ENCODE measurements at places on chromosomes 2 and 18.

GRCh38 chr2:46335391-46336282, 38.4 kb downstream of the EPAS1 start:
- ATAC-seq, result peak; percentile 6

DNA sequence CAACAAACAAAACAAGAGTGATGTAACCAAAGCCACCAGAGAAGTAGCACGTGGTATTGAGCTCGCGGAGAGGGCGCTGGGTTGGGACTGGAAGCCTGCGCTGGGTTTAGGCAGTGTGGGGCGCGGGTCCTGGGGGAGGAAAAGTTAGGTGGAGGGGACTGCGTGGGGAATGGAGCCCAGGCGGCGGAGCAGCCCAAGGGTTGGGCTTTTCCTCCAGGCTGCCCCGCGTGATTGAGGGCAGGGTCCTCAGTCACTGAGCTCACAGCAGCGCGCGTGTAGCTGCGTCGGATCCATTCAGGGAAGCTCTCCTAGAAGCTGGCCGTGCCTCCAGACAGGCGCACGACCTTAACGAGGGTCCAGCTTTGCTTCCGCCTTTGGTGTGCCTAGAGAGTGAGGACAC, 357.4 kb downstream of the GALR1 start:
- ATAC-seq, result no peak

DNA sequence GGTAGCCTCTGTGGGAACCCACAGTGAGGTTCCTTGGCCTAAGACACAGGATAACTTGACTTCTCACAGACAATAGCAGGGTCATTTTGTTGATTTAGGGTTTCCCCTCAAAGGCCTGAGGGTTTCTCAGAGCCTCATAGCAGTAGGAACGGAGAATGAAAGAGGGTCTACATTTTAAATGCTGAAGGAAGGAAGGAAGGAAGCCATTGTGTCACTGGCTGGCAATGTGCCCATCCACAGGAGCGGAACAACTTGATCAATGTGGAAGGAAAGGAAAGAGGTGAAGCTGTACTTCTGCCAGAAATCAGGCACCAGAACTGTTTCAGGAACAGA, 5.1 kb downstream of the IL1B start:
- no peak for ATAC-seq

GRCh38 chr2:23387845-23388244, 2.9 kb downstream of the KLHL29 start:
- ATAC-seq, result no peak

DNA sequence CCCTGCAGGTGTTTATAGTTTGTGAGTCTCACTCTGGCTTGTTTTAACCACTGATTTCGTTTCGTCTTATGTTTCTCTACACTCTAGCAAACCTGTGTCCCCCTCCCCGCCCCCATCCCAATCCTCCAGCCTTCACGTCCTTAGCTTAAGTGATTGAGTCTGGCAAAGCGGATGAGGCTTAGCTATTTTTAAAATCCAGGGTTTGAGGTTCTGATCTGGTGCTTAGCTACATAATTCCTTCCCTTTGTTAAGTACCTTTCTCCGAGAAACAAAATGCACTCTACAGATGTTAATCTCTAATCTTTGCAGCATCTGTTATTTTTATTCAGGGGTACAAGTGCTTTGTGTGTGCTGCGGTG, 7.8 kb downstream of the AGAP1 start:
- ATAC-seq, result peak; percentile 40

DNA sequence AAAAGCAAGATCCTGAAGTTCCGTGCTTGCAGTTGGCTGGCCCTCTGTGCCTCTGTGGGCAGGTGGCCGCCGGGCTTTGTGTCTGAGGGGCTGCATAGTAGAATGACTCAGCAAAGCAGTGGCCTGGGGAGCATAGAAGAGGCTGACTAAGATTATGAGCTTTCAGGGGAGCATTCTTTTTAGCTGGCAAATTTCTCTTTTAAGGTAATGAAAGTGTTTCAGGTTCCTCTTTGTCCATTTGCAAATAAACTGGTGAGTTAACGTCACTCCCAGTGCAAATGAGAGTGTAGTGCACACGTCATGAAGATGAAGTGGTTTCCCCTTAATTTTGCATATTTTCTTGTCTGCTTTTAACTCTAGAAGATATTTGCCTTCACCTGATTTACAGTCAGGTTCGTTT, 98.6 kb downstream of the BCL2L11 start:
- no peak for ATAC-seq

- ATAC-seq, result peak; percentile 74
Measured at GRCh38 chr2:240579771-240580614, 6.5 kb upstream of the CAPN10 start.

GRCh38 chr2:170155022-170155722, 22.8 kb upstream of the MYO3B start:
- ATAC-seq, result peak; percentile 81

GRCh38 chr2:11611251-11611650, 58.7 kb downstream of the NTSR2 start:
- ATAC-seq, result no peak

DNA sequence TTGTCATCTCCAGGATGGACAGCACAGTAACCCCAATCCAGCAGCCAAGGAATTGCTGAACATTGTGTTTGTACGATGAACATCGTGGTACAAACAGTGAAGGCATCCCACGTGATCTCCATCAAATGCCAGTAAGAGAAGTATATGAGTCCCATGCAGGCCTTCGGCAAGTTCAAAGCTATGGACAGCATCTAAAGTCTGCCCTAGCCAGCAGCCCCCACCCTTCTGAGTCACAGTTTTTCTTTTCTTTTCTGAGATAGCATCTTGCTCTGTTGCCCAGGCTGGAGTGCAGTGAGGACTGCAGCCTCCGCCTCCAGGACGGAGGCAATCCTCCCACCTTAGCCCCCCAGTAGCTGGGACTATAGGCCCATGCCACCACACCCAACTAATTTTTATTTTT, 71.0 kb upstream of the SRD5A2 start:
- no peak for ATAC-seq

DNA sequence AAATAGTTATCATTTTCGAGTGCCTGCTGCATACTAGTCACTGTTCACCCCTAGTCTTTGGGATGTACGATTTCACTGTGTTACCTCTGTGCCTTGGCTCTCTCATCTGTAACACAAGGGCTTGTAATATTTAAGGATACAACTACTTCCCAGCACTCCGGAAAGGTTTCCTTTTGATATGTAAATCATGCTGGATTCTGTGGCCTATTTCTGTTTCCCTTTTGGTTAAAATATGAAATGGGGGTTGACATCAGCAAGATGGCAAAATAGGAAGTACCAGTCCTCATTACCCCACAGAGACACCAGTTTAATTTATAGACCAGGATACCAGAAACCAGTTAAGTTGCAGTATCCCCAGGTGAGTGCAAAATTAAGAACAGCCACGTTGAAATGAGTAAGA, 23.5 kb downstream of the PSMG2 start:
- ATAC-seq, result no peak

GRCh38 chr2:188835821-188836220, 138.4 kb upstream of the COL3A1 start:
- ATAC-seq, result no peak

Data from SK-N-SH treated with all-trans-retinoic acid at 6 μM for 48 hours (cell line).